ENCODE measurements at places on chromosomes 6 and 20.

DNA sequence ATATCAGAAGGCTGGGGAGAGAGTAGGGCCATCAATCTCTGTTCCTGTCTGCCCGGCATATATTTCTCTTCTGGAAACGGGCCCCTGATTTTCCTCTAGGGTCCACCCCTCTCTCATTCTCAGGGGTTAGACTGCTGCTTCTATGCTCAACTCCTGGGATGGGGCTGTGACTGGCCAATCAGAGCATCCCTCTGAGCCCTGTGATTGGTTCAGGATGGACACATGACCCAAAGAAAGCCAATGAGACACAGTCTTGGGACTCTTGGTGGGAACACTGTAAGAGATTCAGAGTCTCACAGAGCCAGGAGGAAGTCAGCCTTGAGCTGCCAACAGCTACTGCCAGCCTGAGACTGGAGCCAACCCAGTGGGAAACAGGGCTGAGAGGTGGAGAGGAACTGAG is 31.0 kb upstream of the KCNB1 start:
- no peak for DNase-seq

DNA sequence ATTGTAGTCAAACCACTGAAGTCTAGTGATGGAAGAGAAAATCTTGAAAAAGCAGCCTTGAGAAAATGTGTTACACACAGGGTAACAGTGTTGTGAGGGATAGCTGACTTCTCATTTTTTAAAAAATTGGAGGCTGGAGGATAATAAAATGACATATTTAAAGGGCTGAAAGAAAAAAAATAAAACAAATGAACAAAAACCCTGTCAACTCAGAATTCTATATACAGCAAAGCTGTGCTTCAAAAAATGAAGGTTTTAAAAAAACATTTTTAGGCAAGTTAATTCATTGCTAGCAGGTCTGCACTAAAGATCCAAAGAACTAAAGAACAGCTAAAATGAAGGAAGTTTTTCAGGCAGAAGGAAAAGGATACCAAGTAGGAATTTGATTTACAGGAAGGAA is 31.1 kb downstream of the VTA1 start:
- DNase-seq: no peak

DNA sequence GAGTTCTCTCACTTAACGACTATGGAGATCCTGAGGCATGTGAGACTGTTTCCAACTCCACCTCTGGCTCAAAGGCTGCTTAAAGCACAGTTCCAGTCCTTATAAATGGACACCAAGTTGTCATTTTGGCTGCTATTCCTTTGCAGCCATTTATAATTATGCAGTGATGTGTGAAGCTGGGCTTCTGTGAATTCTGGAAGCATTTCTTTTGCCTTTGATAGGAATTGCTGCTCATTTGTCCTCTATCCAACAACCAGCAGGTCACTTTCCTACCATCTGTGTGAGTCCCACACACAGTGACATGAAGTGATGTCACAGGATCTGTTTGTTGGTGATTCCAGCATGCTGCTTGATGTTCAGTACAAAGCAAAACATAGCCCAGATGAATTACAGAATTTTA is 28.5 kb upstream of the EFHC1 start:
- no peak for DNase-seq

DNA sequence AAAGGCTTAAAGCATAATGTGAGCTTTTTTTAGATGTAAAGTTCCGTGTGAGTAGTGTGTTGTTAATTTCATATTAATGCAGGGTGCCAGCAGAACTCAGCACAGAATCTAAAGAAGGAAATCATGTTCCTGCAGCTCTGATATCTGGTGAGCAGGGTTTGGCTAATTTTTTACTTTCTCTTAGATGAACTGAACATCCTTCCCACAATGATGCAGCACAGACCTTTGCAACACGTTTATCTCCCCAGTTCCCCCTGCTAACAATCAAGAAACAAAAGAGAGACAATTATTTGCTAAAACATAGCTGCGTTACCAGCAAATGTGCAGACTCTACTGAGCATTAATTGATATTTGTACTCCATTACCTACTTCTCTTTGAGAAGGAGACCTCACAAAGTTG is 39.1 kb upstream of the ATXN1 start:
- no peak for DNase-seq

GRCh38 chr6:118017301-118017848 is 110.3 kb downstream of the SLC35F1 start:
- no peak for DNase-seq

All from fibroblast of skin of scalp (primary cell).